Activated naive CD4-positive, alpha-beta T cell (primary cell): ENCODE measurements at places on chromosomes 7 and 10.

DNA sequence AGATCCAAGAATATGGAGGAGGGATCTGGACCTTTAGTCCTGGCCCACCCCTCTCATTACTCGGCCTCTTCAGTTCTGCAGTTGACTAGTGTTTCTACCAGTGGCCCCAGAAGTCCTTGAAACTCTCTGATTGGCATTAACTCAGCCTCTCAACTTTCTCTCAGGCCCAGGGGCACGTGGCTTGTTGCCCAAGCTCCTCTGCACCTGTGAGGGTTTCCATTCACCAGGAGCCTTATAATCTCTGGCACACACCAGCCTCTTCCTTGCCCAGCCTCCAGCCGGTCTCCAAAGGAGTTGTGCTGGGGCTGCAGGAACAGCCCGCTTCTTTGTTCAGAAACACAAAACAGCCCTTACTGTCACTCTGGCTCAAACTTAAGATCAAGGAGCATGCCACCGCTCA lies 47.6 kb upstream of the ZPBP start:
- DNase-seq: no peak

- DNase-seq: no peak
Measured at GRCh38 chr10:12396093-12396492, 46.7 kb downstream of the CAMK1D start.

DNA sequence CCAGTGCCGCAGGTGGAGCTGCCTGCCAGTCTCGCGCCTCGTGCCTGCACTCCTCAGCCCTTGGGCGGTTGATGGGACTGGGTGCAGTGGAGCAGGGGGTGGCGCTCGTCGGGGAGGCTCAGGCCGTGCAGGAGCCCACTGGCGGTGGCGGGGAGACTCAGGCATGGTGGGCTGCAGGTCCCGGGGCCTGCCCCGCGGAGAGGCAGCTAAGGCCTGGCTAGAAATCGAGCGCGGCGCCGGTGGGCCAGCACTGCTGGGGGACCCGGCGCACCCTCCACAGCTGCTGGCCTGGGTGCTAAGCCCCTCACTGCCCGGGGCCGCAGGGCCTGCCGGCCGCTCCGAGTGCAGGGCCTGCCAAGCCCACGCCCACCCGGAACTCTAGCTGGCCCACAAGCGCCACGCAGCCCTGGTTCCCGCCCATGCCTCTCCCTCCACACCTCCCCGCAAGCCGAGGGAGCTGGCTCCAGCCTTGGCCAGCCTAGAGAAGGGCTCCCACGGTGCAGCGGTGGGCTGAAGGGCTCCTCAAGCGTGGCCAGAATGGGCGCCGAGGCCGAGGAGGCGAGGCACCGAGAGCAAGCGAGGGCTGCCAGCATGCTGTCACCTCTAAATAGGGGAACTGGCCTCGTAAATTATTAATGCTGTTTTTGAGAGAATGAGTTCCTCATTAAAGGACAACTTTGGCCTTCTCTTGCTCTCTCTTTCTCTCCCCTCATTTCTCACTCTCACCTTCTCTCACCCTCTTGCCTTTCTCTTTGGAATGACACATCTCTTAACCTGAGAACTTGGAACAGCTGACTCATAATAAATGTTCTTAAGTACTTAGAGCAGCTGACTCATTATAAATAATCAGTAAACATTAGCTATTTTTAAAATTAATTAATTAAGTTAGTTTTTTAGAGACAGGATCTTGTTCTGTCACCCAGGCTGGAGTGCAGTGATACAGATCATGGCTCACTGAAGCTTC lies 4.9 kb downstream of the ACADSB start:
- no peak for DNase-seq

DNA sequence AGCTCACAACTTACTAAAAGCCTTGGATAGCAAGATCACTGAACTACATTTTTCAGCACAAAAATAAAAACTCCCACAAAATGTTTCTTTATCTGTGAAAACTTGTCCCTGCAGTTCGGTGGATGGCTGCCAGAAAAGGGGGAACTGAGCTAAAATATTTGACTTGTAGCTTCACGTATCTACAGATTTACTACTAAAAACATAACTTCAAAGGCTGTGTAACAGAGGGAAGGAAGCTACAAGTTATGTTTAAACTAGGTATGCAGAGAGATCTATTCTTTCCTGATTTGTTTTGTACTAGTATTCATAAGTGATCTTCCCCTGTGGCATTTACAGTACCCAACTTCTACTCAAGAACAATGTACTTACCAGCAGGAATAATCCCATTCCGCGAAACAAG lies 25.1 kb downstream of the SGCE start:
- DNase-seq: no peak

DNA sequence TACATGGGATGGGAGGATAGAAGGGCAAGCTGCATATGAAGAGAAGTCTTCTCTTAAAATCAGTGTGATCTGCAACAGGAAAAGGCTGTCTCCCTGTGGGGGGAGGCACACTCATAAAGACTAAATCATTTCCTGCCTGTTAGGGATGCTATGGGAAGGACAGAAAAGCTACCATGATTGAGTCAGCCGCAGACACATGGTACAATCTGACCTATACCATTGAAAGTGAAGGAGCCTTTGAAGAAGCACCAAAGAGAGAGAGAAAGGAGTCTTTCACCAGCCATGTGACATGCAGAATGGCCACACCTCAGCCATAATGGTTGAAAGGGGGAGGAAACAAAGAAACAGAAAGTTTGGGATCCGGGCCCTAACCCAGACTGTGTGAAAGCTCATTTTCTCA lies 29.1 kb downstream of the NUDCD3 start:
- DNase-seq: no peak

DNA sequence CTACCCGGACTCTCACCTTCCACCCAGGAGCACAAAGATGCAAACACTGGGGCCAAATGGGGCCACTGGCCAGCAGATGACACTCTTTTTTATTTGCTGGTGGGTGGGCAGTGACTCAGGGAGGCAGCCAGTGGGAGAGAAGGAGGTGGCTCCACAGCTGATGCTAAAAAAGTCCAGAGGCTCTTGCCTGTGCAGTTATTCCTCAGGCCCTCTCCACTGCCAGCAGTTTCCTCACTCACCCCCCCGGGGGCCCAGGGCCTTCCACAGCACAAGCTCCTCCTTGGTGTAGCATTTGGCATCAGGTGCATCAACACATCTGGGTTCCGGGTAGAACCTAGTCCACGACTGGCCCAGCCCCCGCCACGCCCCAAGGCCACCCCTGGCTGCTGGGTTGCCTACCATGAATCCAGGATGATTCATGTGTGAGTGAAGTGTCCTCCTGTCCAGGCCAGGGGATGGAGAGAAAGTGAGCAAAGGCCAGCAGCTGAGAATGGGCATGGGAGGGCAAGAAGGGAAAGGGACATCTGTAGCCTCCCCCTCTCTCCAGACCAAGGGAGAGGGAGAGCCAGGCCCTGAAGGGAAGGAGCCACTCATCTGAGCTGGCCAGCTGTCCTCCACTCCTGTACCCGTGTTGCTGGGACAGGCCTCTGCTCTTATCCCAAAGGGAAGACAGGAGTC lies 1.7 kb upstream of the KCNH2 start:
- DNase-seq: no peak

- no peak for DNase-seq
Measured at GRCh38 chr7:43612599-43613589, 30.0 kb downstream of the STK17A start.

DNA sequence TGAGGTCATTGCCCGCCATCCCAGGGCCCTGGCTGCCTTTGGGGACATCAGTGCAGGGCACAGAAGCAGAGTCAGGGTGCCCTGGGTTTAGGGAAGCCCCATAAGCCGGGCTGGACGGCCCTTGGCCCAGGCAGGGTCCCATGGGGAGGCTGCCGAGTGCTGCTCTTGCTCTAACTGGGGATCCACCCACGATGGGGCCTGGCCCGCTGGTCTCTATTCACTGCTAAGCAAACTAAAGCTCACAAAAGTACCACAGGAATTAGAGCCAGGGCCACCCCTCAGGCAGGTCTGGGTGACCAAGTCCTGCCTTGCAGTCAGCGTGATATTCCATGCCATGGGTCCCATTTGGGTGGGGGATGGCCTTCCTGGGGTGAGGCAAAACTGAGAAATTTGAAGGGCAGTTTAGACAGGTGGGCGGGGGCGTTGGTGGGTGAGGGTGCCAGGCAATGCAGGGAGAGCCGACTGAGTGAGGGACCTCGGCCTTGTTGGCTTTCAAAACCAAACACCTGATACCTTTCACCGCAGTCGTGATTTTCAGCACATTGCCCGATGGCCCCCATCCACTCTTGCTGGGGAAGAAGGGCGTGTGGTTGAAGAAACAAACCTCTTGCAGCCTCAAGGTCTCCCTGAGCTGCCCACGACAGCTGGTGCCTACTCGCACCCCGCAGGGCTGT lies 92.8 kb upstream of the PPIF start:
- DNase-seq: no peak

GRCh38 chr10:117217196-117217761 lies 20.0 kb downstream of the KCNK18 start:
- no peak for DNase-seq
